ENCODE measurements at places on chromosomes 1 and 21.

DNA sequence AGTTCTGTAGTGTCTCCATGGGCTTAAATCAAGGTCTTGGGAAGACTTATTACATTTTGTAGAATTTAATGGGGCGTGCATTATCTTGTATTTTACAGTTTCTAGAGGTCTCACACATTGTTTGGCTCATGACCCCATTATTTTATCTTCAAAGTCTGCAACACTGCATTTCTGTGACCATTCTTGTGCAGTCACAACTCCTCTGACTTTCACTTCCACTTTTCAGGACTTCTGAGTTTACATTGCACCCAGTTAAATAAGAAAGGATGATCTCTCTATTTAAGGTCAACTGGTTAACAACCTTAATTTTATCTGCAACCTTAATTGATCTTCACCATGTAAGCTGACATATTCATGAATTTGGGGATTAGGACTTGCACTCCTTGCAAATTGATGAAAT lies 1186.6 kb downstream of the MRPL39 start:
- no peak for DNase-seq

DNA sequence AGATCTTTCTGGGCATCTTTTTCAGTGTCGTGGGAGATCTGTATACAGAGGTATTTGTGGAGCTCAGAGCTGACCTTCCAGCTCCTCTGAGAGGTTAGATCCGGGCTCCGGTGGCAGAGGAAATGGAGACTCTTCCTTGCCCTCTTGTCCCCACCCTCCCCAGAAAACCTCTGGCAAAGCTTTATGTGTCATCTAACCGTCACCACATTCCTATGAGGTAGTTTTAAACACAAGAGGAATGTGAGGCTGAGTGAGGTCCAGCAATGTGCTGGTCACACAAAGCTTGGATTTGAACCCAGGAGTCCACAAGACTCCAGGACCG lies 1.2 kb downstream of the CD160 start:
- DNase-seq: peak; percentile 69

DNA sequence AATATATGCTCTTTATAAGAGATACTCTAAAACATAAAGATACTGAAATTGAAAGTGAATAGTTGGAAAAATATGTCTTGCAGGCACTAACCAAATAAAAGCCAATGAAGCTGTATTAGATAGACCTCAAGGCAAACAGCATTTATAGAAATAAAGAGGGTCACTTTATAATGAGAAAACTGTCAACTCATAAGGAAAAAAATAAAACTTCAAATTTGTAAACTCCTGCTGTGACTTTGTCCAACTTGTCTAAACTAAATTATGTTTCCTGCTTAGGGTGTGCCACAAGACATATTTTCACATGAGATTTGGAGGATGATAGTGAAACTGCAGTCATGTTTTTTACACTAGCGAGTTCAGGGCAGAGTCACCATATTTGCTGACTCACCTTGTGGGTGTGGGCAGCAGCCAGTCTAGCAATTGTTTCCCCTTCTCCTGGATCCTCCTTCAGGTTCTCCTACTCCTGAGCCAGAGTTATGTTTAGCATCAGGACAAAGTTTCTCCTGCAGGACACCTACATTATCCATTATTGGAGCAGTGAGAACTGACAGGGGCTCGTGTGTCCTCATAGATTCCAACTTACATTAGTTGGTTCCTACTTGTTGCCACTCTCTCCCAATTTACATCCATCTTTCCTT lies 43.8 kb downstream of the CD53 start:
- peak; percentile 17 for DNase-seq

- no peak for DNase-seq
These were observed 18.6 kb downstream of the LRRC38 start for GRCh38 chr1:13495186-13495585.

DNA sequence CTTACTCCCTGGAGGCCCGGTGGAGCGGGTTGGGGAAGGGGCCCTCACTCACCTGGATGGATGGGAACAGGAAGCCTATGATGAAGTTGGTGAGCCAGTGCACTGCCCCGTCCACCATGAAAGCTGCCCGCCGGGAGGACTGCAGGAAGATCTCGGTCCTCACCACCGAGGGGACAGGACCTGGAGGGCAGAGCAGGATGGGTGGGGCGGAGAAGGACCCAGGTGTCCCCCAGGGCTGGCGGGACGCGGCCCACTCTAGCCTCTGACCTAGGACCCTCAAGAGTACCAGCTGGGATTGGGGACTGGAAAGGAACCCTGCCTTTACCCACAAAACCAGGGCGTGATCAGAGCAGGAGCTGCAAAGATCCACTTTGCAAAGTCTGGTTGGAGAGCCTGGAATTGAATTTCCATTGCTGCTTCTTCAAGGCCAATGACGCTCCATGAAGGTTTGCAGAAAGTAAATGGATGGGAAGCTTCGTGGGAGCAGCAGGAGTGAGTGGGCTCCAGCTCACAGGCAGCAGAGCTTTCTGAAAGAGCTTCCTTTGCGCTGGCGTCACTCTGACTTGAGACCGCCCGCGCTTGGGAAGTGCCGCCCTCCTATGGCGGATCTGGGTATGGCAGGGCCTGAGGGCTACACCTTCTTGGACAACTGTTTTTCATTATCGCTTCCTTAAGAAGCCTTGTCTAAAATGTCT lies 21.4 kb downstream of the SLC2A7 start:
- DNase-seq: peak; percentile 91

DNA sequence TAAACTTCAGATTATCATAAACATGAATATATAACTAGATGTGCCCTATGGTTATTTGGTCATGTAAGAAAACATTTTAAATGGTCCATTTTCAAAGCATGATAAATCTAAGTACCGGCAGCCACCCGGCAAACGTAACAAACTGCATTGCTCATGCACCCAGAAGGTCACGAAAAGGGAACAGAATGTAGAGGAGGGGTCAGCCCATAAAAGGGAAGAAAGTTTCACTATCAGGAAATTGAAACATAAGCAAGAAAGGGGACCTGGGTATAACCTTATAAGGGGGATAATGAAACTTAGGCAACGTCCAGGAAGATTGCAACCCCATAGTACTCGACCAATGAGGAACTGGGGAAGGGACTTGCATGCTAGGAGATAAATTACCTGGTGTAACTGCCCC lies 421.2 kb upstream of the ZRANB2 start:
- no peak for DNase-seq

GRCh38 chr21:35593000-35593502 lies 467.3 kb downstream of the SETD4 start:
- peak; percentile 66 for DNase-seq

- DNase-seq: no peak
These were observed 437.1 kb downstream of the PLPP3 start for GRCh38 chr1:56142301-56142700.

DNA sequence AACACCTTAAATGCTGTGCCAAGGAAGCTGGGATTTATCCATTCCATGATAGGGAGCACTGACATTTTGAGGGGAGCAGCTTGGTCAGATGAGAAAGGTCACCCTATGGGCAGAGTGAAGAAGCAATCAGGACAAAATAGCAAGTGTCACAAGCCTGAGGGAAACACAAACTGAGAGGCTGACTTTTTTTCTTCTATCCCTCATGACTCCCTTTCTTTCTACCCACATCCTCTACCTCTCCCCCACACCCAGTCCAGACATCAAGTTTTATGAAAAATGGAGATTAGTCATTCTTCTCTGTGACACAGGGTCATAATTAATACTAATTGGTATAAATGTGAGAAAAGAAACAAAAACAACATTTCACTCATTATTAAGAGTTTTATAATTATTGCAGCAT lies 103.1 kb downstream of the SLC25A24 start:
- DNase-seq: no peak

DNA sequence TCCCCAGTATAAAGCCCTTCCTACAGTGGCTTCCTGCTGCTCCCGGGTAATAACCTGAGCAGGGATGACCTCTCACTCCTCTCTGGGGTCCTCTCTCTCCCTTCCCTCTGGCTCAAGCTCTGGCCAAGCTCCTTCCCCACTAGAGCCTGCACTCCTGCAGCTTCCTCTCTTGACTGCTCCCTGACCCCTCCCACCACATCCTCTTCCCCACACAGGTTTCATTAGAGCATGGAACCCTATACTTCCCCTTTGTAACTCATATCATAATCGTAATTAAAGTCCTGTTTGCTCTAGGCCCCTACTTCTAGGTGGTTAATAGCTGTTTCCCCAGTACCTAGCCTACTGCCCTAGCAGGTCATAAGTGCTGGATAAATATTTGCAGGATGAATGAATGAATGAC lies 146.2 kb downstream of the C1orf21 start:
- no peak for DNase-seq

DNA sequence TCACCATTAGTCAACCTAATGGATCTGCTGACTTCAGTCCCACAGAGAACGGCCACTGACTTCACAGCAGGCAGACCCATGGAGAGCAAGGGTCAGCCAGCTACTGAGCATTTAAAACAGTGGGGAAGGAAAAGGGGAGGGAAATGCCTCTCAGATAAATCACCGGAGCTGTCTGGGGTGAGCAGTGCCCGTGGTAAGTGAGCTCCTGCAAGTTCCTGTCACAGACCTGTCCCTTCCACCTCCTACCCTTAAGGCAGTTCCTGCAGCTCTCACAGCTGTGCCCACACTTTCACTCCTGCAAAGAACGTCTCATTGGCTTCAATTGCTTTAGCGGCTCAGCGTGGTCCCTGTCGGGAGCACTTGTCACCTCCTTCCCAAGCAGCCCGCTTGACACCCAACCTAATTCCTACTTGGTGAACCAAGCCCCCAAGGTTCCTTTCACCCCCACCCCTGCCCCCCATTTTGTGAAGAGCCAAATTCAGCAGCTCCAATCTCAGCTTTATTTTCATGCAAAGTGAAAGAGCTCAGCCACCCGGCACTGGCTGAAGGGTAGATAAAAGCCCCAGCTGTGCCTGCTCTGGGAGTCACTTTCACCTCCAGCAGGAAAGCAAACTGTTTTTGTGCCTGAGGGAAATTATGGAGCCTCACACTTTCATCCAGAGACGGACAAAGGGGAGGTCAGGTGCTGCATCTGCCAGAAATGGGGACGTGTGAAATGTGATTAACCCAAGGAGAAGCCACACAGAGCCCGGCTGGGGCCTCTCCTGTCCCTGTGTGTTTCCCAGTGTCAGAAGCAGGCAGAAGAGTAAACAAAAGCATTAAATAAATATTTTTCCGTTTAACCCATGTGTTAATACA lies 306.2 kb downstream of the TTLL7 start:
- DNase-seq: peak; percentile 53

GRCh38 chr1:39639305-39640130 lies at the start of gene HEYL:
Gene HEYL, minus strand, starts transcription at chr1:39639643. Its CDS starts 18 bp downstream, at chr1:39639625.
- peak; percentile 50 for DNase-seq

DNA sequence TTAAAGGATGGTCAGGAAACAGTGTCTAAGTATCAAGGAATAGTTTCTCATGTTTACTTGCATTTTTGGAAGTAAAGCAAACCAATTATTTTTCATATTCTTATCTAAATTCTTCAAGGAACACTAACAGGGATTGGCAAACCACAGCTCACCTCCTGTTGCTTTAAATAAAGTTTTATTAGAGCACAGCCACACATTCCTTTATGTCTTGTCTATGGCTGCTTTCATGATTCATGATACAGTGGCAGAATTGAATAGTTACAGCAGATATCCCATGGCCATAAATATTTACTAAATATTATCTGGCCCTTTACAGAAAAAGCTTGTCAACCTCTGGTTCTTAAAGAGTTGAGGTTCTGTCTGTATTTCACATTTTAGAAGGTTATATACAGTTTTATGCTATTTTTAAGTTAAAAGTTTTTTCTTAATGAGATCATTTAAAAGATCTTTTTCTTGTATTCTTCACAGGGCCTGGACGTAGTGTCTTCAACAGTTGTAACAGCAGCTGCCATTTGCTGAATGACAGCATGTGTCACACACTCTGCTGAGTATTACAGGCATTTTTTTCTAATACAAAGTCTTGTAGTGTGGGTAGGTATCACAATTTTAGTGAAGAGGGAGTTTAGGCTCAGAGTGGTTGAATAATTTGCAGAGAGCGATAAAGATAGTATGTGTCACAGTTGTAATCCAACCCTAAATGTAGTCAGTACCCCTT lies 2.6 kb downstream of the ZNF691 start:
- no peak for DNase-seq

DNA sequence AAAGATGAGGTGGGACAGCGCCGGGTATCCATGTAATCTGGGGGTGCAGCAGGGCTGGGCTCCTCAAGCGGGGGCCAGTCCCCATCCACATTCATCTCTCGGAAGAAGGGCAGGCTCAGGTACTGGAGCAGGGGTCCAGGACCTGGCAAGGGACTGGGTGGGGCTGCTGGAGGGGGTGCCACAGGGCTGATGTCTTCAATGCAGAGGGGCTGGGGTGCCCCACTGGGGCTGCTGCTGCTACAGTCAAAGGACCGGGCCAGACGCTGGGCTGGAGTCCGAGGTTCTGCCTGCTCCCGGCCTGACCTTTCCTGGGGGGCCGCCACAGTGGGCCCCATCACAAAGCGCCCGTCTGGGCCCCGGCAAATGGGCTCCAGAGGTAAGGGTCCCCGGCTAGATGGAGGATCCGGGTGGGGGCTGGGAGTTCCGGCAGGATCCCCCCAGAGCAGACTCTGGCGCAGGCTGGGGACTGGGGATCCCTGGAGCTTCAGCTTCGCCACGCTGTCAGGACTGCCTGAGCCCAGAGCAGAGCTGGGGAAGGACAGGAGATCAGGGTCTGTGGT lies 3.3 kb upstream of the TAGLN2 start:
- DNase-seq: no peak

GRCh38 chr1:198889101-198889500 lies 250.3 kb downstream of the PTPRC start:
- no peak for DNase-seq

DNA sequence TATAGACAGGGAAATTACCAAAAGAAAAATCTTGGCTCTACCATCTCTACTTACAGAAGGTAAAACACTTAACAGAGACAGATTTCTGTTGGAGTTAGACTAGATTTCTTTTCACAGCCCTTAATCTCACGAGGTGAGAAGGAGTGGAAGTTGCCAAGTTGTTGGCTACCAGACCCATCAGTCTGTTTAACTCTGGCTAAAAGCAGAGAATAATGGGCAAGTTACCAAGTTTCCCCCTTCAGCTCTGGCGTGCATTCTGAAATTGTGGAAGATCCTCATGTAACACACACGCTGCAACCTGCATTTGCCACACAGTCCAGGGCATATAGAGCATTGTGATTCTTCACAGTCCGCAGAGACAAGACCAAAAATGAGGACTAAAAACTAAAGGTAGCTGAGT lies 49.3 kb downstream of the STX6 start:
- DNase-seq: no peak

- no peak for DNase-seq
These were observed 103.3 kb upstream of the KCND3 start for GRCh38 chr1:112092656-112093371.

GRCh38 chr1:245896258-245896657 lies 610.8 kb downstream of the SMYD3 start:
- DNase-seq: no peak

DNA sequence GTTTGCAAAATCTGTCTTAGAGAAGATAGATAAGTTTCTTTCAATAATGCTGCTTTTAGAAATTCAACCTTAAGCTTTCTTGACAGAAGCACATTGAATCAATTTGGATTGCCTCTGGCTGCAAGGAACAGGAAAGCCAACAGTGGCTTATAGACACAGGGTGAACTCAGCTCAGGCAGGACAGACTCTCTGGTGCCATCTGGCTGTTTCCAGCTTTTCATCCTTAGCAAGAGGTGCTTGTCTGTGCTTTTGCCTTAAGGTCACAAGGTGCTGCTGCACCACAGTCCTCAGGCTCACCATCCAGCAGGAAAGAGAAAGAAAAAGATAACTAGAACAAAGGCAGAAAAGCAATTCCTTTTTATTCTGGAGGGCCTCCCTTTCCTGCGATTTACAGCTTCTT lies 93.7 kb upstream of the ETS2 start:
- peak; percentile 64 for DNase-seq

All from choroid plexus epithelial cell (primary cell).